ENCODE measurements at places on chromosomes 1 and 21.
A peak's percentile ranks its signal among the peaks of the same experiment; 100 is the strongest.

GRCh38 chr1:116127848-116128540 lies 16.8 kb downstream of the MAB21L3 start:
- no peak for DNase-seq

DNA sequence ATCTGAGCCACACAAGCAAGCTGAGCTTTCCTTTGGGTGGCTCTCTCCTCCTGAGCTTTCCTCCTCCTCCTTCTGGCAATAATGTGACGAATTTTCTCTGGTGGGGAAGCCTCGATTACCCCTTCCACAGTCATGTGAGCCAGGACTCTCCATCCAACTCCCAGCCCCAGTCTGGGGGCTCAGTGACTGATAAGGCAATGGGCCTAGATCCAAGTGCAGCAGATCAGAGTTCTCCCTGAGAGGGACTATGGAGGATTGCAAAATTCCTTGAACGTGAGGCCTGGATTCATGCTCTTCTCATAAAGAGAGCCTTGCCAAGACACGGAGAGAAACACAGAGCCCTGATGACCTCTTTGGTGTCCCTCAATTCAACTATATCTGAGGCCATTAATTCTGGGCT lies 31.3 kb upstream of the TRIM67 start:
- no peak for DNase-seq

DNA sequence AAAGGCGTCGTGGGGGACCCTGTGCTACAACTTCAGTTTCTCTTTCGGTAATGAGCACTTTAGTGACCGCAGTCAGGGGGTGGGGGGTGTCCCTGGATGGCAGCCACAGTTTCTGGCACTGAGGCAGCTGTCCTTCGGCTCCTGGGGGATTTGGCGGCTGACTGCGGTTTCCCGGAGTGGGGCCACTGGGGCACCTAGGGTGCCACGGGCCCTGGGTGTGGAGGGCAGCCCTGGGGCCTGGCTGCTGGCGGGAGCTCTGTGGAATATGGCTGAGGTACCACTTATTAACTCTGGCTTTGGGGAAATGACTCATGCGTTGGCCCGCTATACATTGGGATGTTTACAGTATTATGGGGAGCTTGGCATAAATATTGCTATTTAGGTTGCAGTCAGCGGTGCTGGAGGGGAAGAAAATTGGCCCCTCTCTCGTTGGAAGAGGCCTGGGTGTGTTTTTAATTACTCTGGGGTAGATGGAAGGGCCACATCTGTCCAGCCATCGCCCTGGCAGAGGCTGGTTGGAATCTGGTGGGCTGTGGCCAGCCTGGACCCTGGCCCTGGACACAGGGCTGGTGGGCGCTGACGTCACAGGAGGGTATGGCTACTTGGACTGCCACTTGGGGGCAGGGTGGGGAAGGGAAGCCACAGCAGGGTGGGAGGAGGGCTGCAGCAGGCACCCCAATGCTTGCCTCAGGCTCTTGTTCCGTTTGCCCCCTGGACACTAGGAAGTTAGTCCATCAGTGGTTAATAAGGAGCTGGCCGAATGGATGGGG lies 2.0 kb downstream of the EPHB2 start:
- no peak for DNase-seq

DNA sequence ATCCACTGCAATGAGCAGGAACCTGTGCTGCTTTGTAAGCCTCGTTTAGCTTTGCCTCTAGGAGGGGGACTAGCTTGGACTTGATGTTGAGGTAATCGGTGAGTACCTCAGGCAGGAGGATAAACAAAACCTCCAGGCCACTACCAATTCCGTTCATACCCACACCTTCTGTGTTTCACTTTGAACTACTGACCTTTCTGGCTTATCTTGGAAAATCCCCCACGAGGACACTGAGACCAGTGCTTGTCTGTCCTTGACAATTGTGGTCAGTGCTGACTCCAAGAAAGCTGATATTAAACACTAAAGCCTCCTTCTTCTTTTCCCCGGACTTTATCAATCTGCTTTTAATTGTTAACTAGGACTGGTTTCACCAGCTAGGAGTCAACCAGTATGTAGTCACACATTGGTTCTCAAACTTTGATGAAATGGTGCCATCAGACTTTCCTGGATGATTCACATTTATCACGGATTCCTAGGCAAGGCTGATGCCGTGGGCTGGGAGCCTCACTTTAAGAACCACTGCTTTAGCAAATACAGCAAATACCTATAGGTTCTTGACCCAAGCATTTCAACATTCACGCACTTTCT lies 52.7 kb downstream of the TGFB2 start:
- DNase-seq = no peak

GRCh38 chr1:2810899-2811532 lies 9.5 kb upstream of the TTC34 start:
- no peak for DNase-seq

DNA sequence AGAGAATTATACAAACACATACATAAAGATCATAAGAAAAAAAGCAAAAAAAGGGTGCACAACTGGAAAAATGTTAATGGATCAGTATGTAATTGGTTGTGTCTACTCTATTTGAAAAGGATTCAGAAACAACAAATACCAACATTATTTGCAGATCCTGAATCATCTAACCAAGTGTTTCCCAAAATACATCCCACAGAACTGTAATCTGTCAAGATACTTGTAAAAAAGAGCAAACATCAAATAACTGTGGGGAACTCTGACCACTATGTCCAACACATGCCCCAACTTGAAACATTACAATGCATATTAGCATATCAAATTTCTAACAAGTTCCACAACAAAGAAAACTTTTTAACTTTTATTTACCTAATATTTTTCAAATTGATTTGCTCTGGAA lies 22.6 kb downstream of the ANKRD13C start:
- no peak for DNase-seq

GRCh38 chr1:165827268-165828102 lies at the start of gene UCK2:
TSS of gene UCK2 (plus strand) at chr1:165827614. CDS start at chr1:165827834, 220 bp downstream.
- DNase-seq = peak; percentile 26

- no peak for DNase-seq
Measured at GRCh38 chr1:15258833-15259621, 12.0 kb downstream of the FHAD1 start.

DNA sequence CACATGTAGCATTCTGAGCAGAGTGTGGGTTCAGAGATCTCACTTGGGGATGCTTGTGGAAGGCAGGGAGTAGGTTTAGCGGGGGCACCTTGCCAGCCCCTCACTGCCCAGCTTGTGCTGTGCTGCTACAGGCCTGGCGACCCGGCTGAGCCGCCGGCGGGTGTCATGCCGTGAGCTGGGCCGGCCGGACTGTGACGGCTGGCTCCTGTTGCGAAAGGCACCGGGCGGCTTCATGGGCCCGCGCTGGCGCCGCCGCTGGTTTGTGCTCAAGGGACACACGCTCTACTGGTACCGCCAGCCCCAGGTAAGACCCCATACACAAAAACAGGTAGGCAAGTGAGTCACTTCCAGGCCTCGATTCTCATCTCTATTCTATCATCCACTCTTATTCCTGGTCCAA lies 5.5 kb upstream of the CATSPER4 start:
- no peak for DNase-seq

DNA sequence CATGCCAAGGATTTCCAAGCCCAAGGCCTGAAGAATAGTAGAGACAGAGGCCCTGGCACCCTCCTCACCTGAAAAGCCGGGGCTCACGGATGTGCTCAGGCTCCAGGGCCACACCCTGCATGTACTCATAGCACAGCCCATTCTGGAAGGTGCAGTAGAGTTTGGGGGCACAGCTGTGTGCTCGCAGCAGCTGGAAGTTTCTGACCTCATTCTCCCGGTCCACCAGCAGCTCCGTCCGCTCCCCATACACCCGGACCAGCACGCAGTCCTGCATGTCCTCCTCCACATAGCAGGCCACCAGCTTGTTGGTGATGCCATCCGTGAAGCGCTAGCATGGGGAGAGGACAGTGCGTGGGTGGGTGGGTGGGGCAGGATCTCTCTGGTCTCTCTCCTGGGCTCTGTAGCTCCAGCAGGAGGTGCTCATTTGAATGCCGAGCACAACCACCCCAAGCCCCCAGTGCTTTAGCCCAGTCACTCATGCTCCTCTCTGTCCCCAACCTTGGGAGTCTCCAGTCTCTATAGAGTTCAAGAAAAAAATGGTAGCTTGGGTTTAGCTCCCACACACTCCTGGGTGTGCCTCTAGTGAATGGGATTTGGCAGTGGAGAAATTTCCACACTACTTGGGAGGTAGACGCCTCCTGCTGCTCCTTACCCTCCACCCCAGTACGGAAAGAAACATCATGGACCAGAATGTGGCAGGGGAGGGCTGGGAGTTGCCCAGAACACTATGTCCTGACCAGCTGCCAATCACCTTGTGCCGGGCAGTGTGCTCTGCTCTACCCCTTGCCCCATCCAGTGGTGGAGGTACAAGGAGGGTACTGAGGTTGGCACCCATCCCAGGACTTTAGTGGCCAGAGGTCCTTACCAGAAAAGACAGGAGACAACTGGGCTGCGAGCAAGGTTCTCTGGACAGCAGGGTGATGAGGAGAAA lies 1.9 kb downstream of the ETNK2 start:
- DNase-seq = no peak

DNA sequence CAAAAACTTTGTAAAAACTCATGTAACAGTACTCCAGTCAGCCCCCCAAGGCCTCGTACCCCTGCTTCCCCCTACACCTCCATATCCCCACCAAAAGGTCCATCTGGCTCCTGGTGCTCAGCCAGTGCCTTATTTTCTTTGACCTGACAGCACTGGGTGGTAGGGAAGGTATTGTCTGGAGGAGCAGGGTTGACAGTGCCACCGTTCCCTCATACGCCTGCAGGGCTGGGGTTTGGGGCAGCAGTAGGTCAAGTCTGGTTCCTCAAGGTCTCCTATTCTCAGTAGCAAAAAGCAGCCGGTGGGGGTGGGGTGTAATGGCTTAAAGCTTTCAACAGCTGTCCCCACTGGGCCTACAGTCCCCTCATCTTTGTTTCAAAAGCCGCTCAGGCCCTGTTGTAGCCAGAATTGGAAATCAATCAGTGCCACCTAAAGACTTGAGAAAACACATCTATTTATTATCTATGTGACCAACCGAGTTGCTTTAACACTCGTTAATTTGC lies 25.3 kb upstream of the TTF2 start:
- no peak for DNase-seq

DNA sequence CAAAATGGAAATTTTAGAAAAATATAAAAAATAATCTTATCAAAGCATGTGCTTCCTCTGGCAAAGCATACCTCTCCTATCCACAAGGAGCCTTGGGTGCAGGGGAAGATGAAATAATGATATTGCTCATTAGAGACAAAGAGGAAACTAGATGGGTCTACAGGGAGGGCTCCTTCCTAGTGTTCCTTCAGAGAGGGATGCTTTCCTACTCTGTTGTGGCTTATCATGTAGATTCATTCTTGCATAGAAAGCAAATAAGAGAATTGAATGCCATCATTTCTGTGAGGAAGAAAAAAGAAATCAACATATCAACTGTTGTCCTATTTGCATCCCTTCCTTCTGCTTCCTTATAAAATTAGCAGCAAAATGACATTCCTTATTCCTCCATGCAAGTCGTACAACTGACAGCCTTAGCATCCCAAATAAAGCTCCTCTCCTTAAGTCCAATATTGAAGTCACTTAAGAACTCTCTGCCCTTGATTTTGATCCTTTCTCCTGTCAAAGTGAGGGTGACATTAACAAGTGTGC lies 543.9 kb upstream of the PLXNA2 start:
- DNase-seq = no peak

DNA sequence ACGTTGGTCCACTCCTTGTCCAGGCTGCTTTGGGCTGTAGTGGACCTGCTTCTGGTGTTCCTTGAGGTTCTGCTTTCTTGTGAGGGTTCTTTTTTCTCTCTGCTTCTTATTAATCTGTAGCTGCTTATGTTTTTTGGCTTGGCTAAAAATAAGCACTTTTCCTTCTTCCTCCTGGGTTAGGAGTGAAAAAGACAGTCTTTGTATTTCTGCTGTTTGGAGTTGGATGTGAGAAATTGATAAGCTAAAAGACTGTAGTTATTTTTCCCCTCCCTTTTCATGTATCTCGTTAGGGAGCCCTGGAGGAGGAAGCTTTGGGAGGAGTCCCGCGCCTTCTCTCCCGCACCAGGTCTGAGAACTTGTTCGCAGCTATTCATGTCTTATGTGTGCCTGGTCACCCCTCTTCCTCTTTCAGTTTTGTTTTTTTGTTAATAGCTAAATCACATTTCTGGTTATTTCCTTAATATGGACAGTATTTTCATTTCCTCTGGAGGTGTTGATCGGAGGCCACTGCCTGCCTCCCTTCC lies 79.0 kb downstream of the GALNT2 start:
- DNase-seq = no peak

DNA sequence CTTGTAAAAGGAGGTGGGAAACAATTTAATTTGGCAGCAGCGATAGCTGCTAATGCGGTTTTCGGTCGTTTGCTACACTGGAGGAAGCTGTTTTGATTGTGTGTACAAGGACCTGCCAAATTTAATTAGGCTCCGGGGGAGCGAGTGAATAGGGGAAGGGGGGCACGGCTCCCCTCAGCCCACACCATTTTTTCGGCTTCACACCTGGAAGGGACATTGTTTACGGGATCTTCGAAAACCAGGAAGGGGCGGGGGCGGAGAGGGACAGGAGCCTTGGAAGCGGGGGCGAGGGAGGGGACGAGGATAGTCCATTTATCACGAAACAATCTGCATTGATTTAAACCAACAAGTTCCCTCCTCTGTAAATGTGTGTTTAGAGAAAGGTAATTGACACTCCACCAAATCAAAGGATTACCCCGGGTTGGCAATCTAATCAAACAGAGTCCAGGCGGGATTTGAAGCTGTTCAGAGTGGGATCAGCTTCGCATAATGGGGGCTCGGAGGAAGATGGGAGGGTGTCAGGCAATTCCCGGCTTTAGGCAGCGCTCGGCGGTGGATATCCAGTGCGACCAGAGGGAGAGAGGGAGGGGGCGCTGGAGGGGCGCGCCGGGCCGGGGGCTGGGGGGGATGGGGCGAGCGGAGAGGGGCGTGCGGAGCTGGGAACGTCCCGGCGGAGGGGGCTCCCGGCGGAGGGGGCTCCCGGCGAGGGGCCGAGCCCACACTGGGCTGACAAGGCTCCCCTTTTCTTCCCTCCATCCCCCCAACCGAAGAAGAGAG lies 9.8 kb downstream of the PAX7 start:
- DNase-seq = no peak

GRCh38 chr21:43317959-43318358 lies 109.0 kb downstream of the SIK1 start:
- DNase-seq = no peak

GRCh38 chr1:38256072-38256471 lies 209.5 kb upstream of the POU3F1 start:
- no peak for DNase-seq

- DNase-seq = no peak
Measured at GRCh38 chr21:34158866-34159835, 85.8 kb downstream of the MRPS6 start.

DNA sequence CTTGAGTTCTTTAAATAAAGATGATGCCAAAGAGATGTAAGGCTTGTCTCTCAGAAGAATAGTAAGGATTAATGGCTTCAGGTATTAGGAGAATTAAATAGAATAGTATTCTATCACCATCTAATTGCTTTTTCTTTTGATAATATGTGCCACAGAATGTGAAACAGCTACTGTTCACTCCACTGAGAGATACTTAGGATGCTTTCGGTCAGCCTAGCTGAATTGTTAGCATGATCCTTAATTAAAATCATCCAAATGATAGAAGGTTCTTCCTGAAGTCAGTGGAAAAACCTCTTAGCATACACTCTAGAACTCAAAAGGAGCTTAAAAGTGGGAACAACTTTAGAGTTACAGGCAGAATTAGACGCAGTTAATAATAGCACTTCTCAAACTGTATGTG lies 97.0 kb downstream of the RASAL2 start:
- DNase-seq = no peak

GRCh38 chr21:44572959-44573583 lies 458 bp upstream of the KRTAP10-4 start:
- DNase-seq = no peak

Data from T-cell (primary cell).